ENCODE measurements at places on chromosomes 3 and 15. TPM values are rescaled to one million over a fixed set of nuclear protein-coding genes. Genes with fewer than 3 reads are reported as not detected.

- H3K36me3 ChIP-seq: no peaks in the 10 kb centered on the region
- no peaks in the 10 kb centered on the region for H3K4me1 ChIP-seq
- H3K4me3 ChIP-seq: no peak overlapping the region
- no peak for DNase-seq
- H3K27me3 ChIP-seq: peaks cover 9% of the 10 kb centered on the region
These were observed 285.0 kb downstream of the CLSTN2 start for GRCh38 chr3:140219923-140220452.

GRCh38 chr3:134008630-134009156 is 21.0 kb downstream of the SLCO2A1 start:
- no peaks in the 10 kb centered on the region for H3K36me3 ChIP-seq
- no peak for DNase-seq
- no peak overlapping the region for H3K4me3 ChIP-seq
- H3K27me3 ChIP-seq: peaks cover 9% of the 10 kb centered on the region
- H3K27ac ChIP-seq: no peak overlapping the region

DNA sequence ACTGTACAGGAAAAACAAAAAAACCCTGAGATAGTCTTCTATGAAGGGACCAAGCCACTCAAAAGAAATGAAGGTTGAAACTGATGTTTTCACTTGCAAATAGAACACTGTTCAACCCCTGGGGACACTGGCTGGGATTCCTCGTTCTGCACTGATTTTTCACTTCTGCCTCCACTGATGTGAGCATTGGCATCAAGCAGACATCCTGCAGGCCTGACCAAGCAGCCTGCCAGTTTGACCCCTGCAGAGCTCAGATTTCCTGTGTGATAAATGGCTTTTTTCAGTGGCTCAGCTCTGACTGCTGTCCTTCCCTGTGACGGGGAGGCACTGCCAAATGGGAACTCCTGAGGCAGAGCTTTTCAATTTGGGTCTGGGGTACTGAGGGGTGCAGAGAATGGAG is 50.0 kb downstream of the RASGRP1 start:
- no peak for DNase-seq
- H3K4me3 ChIP-seq: no peak overlapping the region
- no peak overlapping the region for H3K27ac ChIP-seq
- no peaks in the 10 kb centered on the region for H3K27me3 ChIP-seq

DNA sequence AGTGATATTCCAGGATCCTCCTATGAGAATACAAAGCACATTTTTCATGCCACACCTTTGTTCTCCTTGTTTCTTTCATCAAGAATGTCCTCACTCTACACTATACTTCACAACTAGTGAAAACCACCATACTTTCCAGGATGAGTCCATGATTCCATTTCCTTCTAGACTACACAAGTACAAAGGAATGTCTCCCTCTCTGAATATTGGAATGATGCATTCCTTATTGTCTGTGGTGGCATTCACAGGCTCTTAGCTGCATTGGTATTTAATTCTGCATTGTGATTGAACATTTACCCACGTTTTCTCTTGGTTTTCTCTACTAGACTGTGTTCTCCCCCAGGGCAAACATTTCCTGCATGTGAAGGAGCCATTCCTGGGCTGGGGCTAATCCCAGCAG is 217.5 kb downstream of the RAP2B start:
- no peaks in the 10 kb centered on the region for H3K27me3 ChIP-seq
- DNase-seq: no peak
- H3K4me3 ChIP-seq: no peak overlapping the region
- H3K4me1 ChIP-seq: no peaks in the 10 kb centered on the region

GRCh38 chr3:8369638-8370037 is 132.0 kb upstream of the LMCD1 start:
- H3K4me1 ChIP-seq: no peaks in the 10 kb centered on the region
- H3K36me3 ChIP-seq: no peaks in the 10 kb centered on the region
- no peak overlapping the region for H3K4me3 ChIP-seq
- H3K27ac ChIP-seq: no peak overlapping the region
- peaks cover 7% of the 10 kb centered on the region for H3K27me3 ChIP-seq
- DNase-seq: no peak

DNA sequence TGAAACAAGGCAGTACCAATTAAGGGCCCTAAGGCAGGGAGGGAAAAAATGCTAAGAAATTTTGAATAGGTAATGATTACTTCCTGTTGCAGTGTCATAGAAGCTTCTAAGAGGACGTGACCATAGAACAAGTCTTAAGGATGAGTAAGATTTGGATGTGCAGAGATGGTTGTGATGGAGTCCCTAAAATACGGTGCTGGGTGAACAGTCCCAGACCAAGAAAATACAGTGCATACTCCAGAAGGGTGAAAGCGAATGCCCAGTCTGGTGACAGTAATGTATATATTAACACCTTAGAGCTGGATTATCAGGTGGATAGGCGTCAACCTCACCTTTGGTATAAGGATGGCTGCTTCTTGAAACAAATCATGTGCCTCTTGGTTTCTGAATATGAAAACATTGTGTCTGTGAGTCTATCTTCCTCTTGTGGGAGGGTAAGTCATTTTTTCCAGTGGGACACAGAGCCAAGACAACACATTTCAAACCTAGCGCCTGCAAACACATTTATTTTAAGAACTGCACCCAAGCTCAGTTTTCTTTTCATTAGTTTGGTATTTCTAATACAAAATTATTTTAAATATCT is 101.2 kb upstream of the TP63 start:
- no peak overlapping the region for H3K4me3 ChIP-seq
- no peaks in the 10 kb centered on the region for H3K36me3 ChIP-seq
- H3K4me1 ChIP-seq: no peaks in the 10 kb centered on the region

DNA sequence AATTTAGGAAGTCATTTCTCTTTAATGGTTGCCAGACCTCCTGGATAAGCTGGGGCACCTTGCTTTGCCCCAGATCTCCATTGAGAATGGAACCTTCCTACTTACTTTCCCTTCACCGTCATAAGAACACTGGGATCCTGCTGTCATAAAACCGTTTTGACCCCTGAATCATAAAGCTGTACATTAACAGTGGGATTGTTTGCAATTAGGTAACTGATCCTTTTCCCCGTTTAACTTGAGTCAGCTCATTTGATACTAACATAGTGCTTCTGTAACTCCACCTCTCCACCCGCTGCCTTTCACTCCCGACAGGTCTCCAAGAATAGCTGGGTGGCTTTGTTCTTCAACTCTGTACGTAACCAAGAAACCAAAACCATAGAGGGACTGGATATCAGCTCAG is 308.2 kb upstream of the WNT5A start:
- H3K36me3 ChIP-seq: no peaks in the 10 kb centered on the region
- no peaks in the 10 kb centered on the region for H3K4me1 ChIP-seq
- no peak for DNase-seq
- H3K27me3 ChIP-seq: peaks cover 4% of the 10 kb centered on the region

GRCh38 chr3:59284926-59285325 is 235.1 kb upstream of the CFAP20DC start:
- H3K27ac ChIP-seq: no peak overlapping the region
- H3K36me3 ChIP-seq: no peaks in the 10 kb centered on the region
- DNase-seq: no peak
- no peak overlapping the region for H3K4me3 ChIP-seq

- H3K4me3 ChIP-seq: no peak overlapping the region
- no peaks in the 10 kb centered on the region for H3K36me3 ChIP-seq
- DNase-seq: no peak
- no peak overlapping the region for H3K27ac ChIP-seq
- peaks cover 14% of the 10 kb centered on the region for H3K27me3 ChIP-seq
These were observed 27.0 kb downstream of the MB21D2 start for GRCh38 chr3:192890347-192891335.

The SLC22A13 gene
- polyA plus RNA-seq: not detected

The CYP19A1 gene
- polyA plus RNA-seq: not detected

The GOLGA6B gene
- polyA plus RNA-seq: not detected

The ALDH1A3 gene
- not detected for polyA plus RNA-seq

The STOML1 gene
- polyA plus RNA-seq: 18.4 TPM

The CNTN3 gene
- not detected for polyA plus RNA-seq

The UPK1B gene
- not detected for polyA plus RNA-seq

The NPAP1 gene
- not detected for polyA plus RNA-seq

The CHRNA7 gene
- polyA plus RNA-seq: not detected

All from naive B cell (primary cell).